Endothelial cell (in vitro differentiated cells): ENCODE measurements at places on chromosomes 7 and 10. TPM values are rescaled to one million over a fixed set of nuclear protein-coding genes. Genes with fewer than 3 reads are reported as not detected.

- H3K27me3 ChIP-seq: no peaks in the 10 kb centered on the region
- peaks cover 8% of the 10 kb centered on the region for H3K36me3 ChIP-seq
- H3K4me1 ChIP-seq: no peaks in the 10 kb centered on the region
- no peak overlapping the region for H3K4me3 ChIP-seq
Observed at GRCh38 chr7:31066516-31067130, 14.5 kb downstream of the ADCYAP1R1 start.

- no peaks in the 10 kb centered on the region for H3K27me3 ChIP-seq
- no peak overlapping the region for H3K4me3 ChIP-seq
Observed at GRCh38 chr7:133040178-133040577, 41.7 kb downstream of the CHCHD3 start.

DNA sequence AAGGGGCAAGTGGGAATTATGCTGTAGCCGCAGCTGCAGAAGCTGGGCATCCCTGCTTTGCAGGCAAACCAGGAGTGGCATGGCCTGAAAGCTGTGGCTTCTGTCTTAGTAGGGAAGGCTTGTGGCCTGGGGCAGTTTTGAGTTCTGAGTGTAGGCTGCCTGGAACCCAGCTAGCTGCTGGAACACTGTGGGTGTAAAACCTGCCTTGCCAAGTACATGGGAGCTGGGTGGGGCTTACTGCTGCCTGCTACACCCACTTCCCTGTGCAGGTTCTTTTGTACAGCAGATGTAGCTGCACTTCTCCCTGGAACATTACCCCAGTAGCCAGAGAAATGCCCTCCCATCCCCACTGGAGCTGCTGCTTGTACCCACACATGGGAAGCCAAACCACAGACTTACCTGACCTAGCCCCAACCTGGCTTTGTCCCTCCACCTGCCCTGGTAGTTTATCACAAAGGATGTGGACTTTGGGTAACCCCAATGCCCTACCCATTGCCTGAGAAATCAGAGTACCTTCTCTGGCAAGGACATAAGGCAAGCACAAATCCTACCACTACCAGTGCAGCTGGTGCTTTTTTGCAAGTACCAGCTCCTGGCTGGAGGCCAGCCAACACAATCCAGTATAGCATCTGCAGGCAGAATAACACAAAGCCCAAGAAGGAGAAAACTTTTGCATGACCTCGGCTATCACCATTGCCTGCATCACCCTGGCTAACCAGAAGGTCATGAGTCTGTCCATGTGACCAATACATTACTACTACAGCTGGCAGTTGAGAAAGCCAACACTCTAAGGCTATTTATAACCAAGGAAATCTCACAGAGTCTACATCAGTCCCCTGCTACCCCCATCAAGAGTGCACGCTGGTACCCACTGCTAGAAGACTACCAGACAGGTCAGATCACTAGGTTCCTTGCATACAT lies 26.5 kb upstream of the PPP1R3A start:
- DNase-seq: no peak
- no peak overlapping the region for H3K27ac ChIP-seq
- no peaks in the 10 kb centered on the region for H3K4me1 ChIP-seq
- H3K27me3 ChIP-seq: peaks cover 1% of the 10 kb centered on the region
- H3K4me3 ChIP-seq: no peak overlapping the region
- no peaks in the 10 kb centered on the region for H3K36me3 ChIP-seq

The ELN gene
- 44.8 TPM for total RNA-seq

The CTAGE4 gene
- 3.3 TPM for total RNA-seq

The C10orf90 gene
- not detected for total RNA-seq
